Stimulated activated CD4-positive, alpha-beta T cell treated with anti-CD3 and anti-CD28 coated beads, Interleukin-2, amount 100 ng/mL, for 24 hours (primary cell): ENCODE measurements at places on chromosomes 3 and 15.

DNA sequence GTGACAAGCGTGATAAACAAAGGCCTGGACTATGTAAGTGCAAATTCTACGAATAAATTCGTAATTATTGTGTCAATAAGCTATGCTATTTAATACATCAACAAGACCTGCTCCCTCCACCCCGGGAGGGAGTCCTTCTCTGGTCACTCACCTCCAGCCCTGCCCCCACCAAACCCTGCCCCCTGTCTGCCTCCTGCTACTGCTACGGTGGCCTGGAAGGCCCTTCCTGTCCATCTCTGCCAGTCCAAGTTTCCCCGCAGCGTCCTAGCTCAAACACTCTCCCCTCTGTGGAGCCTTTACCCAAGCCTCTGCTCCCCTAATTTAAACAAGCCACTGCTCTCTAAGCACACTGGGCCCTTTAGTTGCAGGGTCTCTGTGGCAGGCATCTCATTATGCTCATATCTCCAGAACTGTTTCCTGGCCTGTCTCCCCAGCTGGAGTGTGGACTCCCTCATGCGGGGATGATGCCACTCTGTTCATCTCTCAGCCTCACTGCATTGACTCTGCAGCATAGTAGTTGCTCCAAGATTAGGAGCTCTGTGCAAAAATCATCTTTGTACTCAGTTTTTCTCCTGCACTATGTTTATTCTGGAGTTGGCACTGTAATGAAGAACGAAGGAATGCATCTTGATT is 241.2 kb downstream of the NTRK3 start:
- DNase-seq: no peak

DNA sequence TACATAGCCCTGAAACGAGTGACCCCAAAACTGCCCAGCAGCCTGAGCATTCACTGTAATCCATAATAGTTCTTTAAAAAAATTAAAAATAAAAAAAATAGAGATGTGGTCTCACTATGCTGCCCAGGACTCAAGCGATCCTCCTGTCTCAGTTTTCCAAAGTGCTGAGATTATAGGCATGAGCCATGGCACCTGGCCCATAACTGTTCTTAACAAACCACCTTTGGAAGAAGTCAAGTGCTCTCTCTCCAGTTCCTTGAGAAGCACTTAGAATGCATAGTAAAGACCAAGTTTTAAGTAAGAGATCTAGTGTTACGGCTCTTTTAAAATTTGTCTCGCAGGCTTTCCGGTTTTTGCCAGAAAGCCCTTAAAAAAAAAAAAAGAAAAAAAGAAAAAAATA is 8.2 kb downstream of the CDC25A start:
- DNase-seq: no peak

- DNase-seq: no peak
Observed at GRCh38 chr15:95371664-95372063, 958.8 kb upstream of the NR2F2 start.

- no peak for DNase-seq
Observed at GRCh38 chr15:50977162-50977561, 68.7 kb downstream of the AP4E1 start.

GRCh38 chr15:92499731-92500530 is 106.2 kb downstream of the ST8SIA2 start:
- DNase-seq: no peak

DNA sequence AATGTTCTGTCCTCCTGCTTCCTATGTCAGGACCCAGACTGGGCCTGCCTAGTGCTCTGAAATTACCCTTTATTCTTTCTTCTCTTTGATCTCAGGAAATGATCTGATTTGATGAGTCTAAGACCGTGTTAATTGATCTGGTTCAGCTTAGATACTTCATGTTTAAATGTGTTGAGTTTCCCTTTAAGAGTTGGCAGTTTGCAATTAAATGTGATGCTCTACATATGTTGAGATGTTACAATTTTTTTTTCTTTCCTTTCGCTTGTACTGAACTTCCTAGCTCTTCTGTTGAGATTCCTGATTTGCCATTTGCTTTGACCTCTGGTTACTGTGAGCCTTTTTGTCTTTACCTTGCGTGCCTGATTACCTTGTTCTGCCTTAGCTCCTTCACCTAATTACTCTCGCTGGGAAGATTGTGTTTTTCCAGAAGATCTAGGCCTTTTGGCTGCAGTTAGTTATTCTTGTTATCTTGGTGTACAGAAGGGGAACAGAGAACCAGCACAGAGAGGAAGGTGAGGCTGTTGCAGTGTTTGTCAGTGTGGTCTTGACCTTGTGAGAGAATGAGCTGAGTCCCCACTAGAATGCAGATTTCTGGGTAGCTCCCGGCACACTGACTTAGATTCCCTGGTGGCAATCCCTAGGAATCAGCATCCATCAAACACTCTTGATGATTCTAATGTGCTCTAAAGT is 203.6 kb downstream of the EDEM1 start:
- no peak for DNase-seq

- DNase-seq: peak; percentile 50
Observed at GRCh38 chr3:141940194-141940776, 63.8 kb downstream of the ATP1B3 start.

- no peak for DNase-seq
Observed at GRCh38 chr3:57949785-57950615, 58.2 kb upstream of the FLNB start.

GRCh38 chr3:3625544-3626271 is 173.5 kb upstream of the LRRN1 start:
- no peak for DNase-seq

DNA sequence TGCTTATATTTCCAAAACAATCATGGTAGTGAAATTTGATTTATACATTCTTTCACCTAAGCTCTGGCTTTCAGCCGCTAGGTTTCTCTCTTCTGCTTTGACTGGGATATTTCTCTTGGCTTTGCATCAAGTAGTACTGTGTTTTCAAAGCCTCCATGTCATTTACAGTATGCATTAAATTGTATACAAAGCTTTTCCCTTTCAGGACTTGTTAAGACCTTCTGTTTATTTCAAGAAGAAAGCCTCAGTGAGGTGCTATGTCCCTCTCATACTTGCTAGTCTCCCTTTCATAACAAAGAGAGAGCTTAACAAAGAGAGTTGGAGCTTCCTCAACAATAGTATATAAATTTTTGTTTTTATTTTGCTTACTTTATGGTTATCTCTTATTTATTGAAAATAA is 84.2 kb upstream of the SLC25A26 start:
- no peak for DNase-seq

DNA sequence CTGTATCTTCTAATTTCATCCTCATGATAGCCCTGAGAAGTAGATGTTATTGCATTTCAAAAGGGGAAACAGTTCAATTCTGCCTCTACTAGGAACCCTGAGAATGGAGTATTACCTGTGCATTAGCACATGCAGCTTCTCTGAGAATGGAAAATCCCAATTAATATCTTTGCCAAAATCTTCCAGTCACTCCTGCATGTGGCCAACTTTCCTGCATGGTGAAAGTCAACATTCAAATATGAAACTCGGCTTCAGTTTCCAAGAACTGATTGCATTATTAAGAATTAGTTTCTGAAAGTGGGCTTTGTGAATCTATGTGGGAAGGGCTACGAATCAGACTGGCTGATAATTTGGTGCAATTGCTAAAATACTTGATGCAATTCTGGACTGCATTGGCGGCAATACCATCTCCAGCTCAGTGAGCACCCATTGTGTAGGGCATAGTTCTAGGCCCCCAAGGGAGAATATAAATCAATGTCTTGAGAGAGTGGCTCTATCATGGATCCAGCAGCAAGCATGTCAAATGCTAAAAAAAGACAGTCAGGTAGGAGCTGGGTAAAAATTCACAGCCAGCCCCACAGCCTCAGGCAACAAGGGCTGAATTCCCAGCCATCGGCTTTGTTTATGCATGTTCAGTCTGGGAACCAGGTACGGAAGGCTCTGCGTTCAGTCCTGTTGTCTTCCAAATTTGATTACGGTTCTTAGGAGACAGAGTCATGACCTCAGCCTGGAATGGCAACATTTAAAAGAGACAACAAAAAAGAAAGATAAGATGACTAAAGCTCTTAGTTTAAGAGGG is 18.8 kb upstream of the BCL6 start:
- DNase-seq: no peak

DNA sequence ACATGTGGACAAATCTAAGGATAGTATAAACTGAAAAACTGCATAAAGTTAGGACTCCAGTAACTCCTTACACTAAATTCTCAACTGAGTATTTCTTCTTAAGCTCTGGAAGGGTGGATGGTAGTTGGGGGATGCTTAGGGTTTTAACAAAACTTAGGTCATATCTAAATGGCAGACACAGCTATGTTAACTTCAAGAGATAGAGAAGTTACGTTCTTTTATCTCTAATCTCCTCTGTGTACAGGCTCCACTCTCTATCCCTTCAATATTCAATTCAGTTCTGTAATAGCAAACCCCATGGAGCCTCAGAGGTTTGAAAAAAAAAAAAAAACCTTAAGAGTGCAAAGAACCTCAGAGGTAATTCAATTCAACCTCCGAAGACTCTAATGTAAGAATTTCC is 3.1 kb downstream of the CMTM6 start:
- no peak for DNase-seq

GRCh38 chr3:190326361-190326760 is 4.1 kb upstream of the CLDN1 start:
- no peak for DNase-seq

GRCh38 chr3:125039131-125040100 is 16.4 kb downstream of the HEG1 start:
- no peak for DNase-seq

GRCh38 chr3:31621314-31621713 is 88.6 kb downstream of the STT3B start:
- no peak for DNase-seq

DNA sequence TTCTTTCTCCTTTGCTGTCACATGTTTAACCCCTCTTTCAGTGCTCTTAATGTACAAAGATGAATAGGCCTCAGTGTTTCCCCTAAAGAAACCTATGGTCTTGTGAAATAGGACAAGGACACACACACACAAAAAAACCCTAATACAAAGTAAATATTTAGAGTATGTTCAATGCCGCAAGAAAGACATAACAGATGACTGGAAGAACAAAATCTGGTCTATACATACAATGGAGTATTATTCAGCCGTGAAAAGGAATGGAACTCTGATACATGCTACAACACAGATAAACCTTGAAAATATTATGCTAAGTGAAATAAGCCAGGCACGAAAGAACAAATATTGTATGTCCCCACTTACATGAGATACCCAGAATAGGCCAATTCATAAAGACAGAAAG is 123.1 kb downstream of the ADAM10 start:
- no peak for DNase-seq

- no peak for DNase-seq
Observed at GRCh38 chr15:67093504-67093862, 28.1 kb downstream of the SMAD3 start.

DNA sequence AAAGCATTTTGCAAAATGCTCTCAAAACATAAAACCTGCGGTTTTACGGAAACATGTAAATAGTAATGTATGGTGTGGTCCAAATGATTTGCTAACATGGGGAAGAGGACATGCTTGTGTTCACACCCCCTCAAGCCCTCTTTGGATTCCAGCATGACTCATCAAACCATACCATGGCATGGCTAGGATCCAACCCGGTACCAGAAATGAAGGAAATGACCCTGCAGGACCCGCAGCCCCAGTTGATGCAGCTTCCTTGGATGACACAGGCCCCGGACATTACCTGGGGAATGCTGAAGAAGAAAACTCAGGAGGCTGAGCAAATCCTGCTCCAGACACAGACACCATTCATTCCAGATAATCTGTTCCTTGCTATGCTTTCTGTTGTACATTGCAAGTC is 222.9 kb downstream of the DTWD1 start:
- DNase-seq: no peak

DNA sequence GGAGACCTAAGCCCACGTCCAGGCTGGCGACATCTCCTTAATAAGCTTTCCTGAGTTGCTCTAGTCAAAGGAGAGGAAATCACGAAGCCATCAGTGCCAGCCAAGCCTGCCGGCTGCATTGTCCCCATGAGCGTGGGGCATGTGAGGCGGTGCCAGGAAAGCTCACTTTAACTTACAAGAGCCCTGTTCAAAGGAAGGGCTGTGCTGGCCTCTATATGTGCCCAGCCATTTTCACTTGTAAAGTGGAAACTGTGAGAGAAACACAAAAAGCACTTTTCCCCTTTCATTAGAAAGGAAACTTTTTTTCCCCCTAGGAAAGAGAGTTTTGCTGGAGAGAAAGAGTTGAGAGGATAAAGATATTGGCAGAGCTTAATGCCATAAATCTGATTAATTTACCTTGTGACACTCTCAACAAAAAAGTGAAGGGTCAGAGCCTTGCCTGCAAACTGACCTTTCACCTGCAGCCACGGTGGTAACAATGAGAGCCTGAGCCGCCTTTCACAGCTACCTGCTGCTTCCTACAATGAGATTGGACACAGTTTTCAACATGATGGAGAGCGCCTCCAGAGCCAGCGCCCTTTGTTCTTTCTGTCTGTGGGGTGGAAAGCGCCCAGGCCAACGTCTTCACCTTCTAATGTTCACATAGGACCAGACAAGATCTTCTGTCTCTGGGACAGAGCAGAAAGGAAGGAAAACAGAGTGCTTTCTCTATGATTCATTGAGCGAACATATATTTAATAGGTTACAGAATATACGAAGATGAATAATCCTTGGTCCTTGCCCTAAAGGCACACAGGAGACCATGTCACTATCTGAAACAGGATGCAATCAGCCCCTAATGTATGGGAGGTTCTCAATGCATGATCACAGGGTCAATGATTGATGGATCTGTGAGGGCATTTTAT is 233.1 kb upstream of the HES1 start:
- no peak for DNase-seq

DNA sequence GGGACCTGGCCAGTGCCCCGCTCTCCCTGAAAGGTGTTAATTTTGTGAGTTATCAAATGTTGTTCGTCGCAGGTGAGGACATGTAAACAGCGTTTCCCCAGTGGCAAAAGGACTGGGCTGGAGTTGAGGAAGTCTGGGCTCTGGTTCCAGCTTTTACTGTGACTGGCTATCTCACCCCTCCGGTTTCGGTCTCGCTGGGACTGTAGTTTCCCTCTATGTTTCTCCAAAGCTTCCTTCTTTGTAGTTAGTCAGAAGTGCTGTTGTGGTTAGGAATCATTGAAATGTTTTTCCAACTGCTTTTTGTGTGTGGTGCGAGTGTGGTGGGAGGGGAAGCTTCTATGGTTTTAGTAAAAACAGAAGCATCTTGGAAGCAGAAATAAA is 990 bp upstream of the CLDN1 start:
- no peak for DNase-seq
